ENCODE measurements at places on chromosomes 7 and 10.

GRCh38 chr10:116147147-116147905 lies 125.7 kb downstream of the GFRA1 start:
- DNase-seq = no peak

GRCh38 chr10:30176776-30177533 lies 117.6 kb upstream of the JCAD start:
- no peak for DNase-seq

DNA sequence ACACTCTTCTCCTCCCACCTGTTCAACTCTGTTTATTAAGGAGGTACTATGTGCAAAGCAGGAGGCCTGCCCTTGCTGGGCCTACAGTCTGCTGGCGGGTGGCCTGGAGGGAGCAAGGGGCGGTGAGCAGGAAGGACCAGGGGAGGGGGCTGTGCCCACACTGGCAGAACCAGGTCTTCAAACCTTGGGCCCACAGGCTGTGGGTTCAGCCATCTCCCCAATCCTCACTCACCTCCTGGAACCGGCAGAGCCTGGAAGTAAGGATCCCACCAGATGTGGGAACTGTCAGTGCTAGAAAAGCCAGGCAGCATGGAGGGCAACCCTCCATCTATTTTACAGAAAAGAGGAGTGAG lies 50.8 kb downstream of the CAMK2B start:
- DNase-seq = no peak

- DNase-seq = peak; percentile 99
Measured at GRCh38 chr7:149028346-149029109, at the start of gene PDIA4. TSS of gene PDIA4 (minus strand) at chr7:149028505. CDS start at chr7:149028408, 97 bp downstream.

GRCh38 chr10:31399631-31400030 lies 80.6 kb downstream of the ZEB1 start:
- DNase-seq = no peak

DNA sequence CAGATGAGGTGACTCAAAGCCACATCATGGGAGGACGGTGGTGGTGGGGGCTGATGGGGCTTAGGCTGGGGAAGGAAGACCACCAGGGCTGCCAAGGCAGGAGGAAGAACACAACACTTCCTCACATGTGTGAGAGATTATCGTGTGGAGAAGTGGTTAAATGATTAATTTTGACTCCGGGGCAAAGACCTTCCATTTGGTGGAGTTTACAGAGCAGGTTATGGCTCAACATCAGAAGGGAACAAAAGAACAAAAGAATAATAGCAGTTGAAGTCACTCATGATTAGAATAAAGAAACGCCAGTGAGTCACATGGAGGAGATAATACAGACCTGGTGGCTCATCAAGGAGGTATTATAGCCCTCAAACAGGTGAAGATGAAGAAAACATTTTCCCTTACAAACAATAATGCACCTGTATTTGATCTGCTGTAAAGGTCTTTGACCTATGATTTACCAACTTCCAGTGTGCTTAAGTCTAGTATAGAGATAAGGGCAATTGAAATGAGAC lies 170.1 kb downstream of the PKD1L1 start:
- DNase-seq = no peak

GRCh38 chr10:32629910-32630309 lies 184.0 kb downstream of the CCDC7 start:
- DNase-seq = no peak
